Mammary epithelial cell (primary cell): ENCODE measurements at places on chromosomes 1 and 21.

DNA sequence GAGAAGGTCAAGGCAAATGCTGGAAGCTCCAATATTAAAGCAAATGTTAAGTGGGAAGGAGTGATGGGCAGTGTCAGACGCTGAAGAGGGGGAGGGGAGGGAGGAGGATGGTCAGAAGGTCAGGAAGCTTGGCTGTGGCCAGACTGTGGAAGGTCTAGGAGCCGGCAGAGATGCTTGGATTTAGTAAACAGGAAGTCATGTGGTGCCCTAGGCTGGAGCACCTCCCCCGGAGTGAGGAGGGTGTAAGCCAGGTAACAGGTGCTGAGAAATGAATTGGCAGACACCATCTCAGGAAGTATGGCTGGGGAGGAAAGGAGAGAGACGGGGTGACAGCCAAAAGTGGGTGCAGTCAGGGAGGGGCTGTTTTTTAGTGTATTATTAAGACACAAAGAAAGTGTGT lies 17.7 kb downstream of the CSMD2 start:
- no peak for DNase-seq

GRCh38 chr1:221696027-221696426 lies 45.9 kb downstream of the DUSP10 start:
- no peak for DNase-seq

DNA sequence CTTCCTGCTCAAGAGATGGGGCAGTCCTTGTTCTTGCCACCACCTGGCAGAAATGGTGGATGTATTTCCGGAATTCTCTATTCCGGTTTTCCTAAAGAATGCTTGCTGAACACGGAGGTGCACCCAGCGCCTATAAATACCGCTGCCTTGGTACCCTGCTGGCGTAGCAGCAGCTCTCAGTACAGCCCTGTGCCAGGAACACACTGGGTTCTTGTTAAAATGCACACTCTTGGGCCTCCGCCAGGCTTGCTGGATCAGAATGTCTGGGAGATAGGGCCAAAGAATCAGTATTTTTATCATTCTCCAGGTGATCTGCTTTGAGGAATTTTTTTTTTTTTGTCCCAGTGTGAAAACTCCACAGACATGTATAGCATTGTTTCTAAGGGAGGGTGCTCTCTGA lies 54.2 kb downstream of the IGSF5 start:
- DNase-seq: no peak

DNA sequence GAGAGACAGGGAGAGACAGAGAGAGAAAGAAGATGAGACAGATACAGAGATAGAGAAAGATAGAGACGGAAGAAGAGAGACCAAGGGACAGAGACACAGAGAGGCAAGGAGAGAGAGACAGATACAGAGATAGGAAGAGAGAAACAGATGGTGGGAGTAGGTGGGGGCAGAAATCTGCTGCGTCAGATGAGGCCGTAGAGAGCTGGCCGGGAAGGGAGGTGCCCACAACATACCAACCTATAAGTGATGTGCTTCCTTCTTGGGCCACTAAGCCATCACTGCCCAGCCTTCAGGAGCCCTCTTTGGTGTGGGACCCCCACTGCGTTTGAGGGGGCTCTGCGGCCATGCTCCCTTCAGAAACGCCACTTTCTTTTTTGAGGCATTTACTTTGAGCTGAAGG lies 307.6 kb upstream of the VAMP3 start:
- DNase-seq: no peak

- DNase-seq: no peak
Observed at GRCh38 chr1:87928623-87929022, 599.9 kb downstream of the LMO4 start.

- no peak for DNase-seq
Observed at GRCh38 chr1:1085171-1085841, 11.2 kb upstream of the RNF223 start.

GRCh38 chr1:26047278-26047874 lies 1.5 kb upstream of the SLC30A2 start:
- no peak for DNase-seq

DNA sequence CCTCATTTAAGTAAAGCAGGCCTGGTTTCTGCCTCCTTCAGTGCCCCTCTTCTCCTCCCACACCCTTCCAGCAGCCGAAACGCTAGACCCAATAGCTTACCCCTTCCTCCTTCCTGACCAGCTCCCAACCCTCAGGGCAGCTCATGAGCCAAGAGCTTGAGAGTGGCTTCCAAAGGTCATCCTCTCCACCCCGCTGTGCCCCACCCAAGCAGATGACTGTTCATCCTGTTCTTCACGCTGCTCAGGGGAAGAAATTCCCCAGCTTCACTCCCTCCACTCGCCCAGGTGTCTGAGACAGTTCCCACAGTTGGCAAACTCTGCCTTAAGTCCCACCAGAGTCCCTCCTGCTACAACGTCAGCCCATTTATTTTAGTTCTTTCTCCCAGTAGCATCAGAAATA lies 23.4 kb downstream of the ARHGEF19 start:
- peak; percentile 83 for DNase-seq

GRCh38 chr1:56645677-56646305 lies 677 bp downstream of the PRKAA2 start:
- peak; percentile 1 for DNase-seq

GRCh38 chr1:7954683-7955082 lies 6.8 kb upstream of the PARK7 start:
- no peak for DNase-seq
